Stimulated activated naive B cell treated with anti-CD40 and anti-IgM and Interleukin-4, amounts not matched to agents 10 μg/mL and 1 μg/mL and 100 μg/mL, for 72 hours (primary cell): ENCODE measurements at places on chromosomes 1 and 21.

DNA sequence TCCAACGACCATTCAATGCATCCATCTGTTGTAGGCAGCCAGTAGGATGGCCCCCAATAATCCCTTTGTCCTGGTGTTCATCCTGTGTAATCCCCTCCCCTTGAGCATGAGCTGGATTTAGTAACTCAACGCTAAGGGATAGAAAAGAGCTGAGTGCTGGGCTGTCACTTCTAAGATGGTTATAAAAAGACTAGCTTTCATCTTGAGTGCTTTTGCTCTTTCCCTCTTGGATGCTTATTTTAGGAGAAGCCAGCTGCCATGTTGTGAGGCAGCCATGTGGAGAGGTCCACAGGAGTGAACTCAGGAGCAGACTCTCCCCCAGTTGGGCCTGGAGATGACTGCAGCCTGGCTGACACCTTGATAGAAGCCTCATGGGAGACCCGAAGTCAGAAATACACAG, 401.5 kb downstream of the VAV3 start:
- no peak for DNase-seq

- DNase-seq = no peak
These were observed 60.2 kb downstream of the RIPK4 start for GRCh38 chr21:41706678-41707077.

DNA sequence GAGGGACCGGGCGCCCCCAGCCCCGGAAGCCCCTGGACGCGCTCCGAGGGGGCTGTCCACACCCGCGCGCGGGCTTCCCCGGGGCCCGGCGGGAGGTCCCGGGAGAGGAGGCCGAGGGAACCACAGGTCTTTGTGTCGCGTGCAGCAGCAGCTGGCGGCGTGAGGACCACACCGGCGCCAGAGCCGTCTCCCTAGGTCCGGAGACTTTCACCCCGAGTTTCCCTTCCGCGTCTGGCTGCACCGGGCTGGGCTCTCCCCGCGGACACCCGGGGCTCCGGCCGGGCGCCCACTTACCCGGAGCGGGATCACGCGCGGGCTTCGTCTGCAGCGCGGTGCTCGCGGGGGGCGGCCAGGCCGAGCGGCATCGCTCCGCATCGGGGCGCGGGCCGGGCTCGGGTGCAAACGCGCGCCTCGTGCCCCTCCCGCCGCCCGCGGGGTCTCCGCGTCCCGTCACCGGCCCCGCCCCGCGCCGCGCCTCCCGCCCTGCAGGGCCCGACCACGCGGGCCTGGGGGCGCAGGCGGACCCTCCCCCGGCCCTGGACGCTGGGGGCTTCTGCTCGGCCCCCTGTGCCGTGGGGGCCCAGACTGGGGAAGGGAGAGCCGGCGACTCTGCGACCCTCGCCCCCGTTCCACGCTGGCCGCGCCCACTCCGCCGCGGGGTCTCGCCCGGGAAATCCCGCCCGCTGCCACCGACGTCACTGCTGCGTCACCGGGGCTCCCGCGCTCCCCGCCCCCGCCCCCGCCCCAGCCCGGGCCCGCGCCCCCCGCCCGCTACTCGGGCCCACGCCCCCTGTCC, at the start of gene GNG4:
GNG4 (minus strand) TSS at position 417 of the 796 bp plus-strand sequence. CDS start 65,946 bp downstream, outside the sequence.
- peak; percentile 23 for DNase-seq

DNA sequence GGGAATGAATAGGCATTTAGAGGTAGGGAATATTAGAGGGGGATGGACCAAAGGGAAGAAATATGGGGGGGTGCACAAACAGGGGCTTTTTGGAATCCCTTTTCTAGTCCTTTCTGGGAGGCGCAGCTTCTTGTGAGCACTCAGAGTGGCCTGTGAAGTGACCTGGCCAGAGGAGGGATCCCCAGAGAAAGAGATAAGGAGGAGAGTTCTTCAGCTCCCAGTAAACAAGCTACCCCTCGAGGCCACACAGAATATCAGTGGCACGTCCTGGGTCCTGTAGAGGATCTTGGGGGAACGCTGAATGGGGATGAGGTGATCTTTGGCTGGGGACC, 19.4 kb downstream of the VANGL2 start:
- DNase-seq = no peak

DNA sequence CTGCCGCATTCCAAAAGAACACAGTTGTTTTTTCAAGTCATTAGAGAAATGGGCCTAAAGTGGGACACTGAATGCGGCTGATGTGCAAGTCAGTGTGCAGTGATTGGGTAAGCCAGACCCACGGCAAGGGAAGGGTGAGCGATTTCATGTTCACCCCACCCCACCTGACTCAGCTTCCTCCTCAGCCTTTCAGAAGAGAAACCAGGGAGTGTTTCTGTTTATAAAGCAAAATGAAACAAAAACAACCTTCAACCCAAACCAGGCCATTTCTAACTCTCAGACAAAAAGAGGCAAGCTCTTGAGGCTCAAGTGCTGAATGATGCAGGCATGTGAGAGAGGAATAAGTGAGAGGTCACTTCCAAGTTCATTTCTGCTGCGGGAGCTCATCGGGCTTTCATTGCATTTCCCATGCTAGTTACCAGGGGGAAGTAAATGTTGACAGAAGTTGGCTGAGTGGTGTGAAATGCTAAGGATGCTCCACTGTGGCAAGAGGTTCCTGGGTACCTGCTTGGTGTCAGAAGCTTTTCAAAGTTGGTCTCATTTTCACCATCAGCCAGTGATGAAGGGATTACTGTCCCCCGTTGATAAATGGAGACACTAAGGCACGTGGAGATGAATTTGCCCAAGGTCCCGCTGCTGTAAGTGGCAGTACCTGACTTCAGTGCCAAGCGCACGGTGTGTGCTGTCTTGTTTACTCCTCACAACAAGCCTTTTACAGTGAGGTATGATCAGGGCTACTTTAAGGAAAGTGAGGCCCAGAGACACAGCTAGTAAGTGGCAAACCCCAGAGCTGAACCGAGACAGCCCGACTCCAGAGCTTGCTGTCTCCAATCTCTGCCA, 29.1 kb downstream of the STPG1 start:
- no peak for DNase-seq
